Smooth muscle cell of the brain vasculature (primary cell): ENCODE measurements at places on chromosomes 3 and 15.

DNA sequence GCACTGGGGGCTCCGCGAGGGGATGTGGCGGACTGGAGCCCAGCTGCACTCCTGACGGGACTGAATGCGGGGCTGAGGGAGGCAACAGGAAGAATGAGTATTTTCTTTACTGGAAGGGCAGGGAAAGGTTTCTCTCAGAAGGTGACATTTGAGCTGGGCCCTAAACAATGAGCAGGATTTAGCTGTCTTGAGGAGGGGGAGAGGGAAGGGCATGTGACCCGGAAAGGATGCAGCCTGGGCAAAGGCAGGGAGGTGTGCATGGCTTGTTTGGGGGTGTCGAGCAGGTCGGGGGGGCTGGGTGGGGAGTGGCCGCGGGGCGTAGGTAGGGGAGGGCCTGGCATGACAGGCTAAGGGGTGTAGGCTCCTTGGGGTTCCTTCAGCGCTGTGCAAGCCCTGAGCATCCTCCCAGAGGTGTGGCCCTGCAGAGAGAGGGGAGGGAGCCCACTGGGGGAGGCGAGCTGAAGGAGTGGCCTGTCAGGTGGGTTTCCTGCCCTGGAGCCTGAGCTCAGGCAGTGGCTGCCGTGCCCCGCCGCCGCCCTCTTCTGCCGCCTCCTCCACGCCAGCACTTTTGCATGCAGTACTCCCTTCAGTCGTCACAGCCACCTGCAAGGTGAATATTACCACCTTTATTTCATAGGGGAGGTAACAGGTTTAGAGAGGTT lies 17.2 kb upstream of the ANKDD1A start:
- DNase-seq = no peak

DNA sequence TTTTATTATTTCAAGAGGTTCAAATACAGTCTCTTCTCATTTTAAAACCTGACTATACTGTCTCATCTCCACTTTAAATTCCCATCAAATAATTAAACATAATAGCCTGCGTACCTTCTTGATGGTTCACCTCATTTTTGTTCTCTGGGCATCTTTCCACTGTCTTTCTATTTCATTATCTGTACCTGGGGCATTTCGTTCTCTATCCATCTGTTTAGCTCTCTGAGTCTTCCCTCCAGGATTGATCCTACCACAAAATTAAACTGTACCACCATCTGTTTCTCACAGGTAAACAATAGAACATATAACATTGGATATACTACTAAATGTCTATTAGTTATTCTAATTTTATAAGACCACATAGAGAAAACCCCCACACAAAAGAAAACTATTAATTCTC lies 1331.4 kb downstream of the NSUN3 start:
- DNase-seq = no peak

DNA sequence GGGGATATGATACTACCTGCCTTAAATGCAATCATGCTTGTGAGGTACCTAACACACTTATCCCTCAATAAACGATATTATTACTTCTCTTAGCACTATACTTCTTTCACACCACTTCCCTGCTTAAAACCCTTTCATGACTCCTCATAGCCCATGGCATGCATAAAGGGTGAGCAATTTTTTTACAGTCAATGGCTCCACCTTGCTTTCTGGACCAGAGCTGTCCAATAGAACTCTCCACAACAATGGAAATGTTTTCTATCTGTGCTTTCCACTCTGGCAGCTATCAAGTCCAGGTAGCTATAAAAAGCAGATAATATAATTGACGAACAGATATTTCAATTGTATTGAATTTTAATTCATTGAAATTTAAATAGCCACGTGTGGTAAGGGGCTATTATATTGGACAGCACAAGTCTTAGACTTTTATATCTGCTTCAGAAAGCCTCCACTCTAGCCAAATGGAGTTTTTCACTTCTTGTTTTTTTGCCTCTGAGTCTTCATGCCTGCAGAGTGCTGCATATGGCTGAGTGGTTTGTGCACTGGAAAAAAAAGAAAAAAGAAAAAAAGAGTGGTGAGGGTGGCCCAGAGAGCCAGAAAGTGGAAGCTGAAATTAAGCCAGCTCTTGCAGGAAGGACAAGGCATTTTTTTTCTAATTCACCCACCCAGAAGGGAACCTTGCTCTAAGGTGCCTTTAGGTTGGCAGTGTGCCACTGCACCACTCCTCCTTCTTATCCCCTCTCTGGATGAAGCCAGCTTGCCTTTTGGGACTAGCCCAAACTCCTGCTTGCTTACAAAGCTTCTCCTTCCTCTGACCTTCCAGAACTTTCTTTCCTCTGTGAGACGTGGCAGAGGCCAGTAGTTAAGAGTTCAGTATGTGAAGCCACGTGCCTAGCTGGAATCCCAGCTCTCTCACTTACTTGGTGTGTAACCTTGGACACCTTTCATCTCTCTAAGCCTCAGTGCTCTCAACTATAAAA lies 239.0 kb upstream of the LRTM1 start:
- DNase-seq = no peak

DNA sequence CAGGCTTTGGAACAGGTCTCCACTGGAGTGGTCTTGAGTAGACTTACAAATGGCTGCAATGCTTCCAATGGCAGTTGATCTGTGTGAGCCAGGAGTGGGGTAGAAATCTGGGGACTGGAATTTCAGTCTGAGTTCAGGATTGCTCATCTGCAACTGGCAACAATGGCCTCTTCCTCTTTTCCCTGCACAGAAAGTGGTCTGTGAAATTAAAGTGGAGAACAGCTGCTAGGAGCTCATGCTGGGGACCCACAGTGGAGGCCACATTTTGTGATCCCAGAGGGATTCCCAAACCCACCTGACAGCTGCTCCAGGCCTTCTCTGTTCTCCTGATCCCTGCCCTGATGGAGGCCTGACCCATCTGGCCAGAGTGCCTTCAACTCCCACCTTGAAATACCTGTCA lies 49.6 kb downstream of the CEMIP start:
- no peak for DNase-seq

DNA sequence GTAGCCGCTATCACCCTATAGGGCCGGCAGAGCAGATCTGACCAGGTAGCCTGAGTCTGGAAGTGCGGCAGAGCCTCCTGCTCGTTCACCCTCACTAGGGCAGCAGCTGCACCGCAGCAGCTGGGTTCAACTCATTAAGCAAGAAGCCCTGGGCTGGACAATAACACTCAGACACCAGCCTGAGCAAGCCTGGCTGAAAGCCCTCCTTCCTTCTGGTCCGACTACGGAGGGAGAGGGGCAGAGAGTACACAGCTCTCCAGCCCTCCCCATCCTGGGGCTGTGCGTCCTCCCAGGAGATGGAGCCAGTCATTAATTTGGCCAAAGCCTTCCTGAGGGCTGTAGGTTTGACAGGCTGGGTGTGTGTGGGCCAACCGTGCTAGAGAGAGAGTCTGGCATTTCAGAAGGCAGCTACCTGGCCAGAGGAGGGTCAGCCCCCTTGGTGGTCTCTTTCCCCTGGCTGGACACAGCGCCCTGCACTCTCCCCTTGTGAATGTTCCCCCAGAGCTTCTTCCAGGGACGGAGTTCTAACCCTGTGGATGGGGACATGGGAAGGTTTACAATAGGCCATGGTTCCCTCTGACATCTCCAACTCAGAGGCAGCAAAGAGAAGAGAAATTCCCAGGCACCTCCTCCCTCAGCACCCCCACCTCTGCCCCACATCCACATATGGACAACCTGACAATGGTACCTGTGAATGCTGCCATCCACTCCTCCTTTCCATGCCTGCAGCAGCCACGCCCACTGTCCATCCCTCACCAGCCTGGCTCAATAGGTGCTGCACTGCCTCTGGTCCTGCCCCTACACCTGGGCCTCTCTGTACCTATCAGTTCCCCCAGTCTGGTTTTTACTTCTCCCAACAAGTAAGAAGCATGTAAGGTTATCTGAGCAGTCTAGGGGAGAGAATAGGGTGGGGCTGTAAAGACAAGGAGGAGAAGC lies 6.5 kb downstream of the CHRNB4 start:
- DNase-seq = no peak

- DNase-seq = no peak
Observed at GRCh38 chr3:19159966-19160635, 11.8 kb downstream of the KCNH8 start.

DNA sequence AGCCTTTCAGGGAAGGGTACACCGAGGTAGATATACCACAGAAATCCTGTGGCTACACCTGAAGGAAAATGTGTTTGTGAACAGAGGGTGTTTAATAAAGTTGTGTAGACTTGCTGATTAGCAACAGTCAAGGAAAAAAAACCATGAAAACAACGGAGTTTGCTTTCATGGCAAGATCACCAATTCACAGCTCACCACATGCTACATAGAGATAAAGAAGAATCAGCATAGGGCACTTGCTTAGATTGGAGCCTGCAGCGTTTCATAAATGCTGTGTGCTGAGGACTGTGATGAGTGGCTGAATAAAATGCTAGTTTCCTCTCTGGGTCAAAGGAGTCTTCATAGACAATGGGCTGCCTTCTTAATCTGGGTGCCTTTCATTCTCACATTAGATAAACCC lies 257.6 kb downstream of the SLC9A9 start:
- DNase-seq = no peak

DNA sequence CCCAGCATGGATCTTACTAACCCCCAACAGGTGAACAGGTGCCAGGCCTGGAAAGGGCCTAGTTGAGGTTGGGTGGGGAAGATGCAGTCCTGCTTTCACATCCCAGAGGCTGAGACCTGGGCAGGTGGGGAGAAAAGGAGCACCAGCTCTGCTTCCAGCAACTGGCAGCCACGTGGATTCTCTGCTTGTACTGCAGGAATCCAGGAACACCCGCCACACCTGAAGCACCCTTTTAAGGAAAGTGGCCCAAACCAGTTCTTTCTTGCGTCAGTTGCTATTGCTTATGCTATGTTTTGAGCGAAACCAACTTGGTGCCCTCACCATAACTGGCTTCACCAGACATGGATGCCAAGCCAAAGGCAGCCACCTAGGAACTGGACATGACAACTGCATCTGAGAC lies 28.1 kb upstream of the NEO1 start:
- DNase-seq = no peak

- DNase-seq = no peak
Observed at GRCh38 chr15:98785431-98785806, 137.1 kb downstream of the IGF1R start.

DNA sequence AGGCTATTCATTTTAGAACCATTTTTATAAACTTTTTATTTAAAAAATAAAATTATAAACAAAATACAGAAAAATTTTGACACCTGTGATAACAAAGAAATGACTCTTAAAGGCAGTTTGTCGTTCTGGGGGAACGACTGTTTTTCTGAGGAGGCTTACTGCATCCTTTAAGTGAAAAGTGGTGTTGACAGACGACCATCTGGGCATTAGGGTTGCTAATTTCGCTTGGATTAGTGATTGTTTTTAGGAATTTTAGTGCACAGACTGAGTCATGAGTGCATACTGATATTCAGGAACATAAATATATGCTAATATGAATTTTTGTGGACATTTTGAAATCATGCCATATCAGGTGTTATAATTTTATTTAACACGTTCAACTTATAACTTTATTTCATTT lies 28.5 kb downstream of the OSTN start:
- no peak for DNase-seq

DNA sequence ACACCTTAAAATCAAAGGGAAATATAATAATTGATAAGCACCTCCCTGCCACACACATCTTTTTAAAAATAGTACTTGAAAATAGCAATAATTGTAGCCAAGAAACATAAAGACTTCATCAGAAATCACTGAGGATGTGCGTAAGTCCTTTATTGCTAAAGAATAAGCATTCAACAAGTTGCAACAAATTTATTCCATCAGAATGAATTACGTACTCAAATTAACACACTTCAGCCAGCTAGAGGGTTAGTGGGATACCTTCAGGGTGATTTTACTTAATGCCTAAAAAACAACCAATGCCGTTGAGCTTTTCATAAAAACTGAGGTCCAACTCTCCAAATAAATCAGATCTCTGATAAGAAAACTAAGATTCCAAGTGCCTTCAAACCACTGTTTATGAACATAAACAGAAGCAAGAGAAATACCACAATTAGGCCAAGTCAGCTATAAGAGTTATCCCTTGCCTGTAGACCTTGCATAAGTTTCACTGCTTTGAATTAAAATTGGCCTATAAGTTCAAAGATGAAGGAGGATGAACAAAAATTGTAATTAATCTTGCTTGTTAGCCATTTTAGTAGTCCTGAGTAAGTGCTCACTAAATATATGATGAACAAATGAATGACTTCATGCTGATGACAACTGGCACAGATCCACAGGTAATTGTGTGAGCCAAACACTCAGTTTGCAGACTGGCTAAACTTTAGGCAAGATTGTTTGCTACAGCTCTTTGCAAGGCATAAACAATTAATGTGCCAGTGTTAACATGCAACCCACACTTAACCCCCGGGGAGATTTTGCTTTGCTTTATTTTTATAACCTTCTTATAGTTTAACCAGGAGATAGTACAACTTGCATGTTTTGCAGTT lies 375.1 kb upstream of the THBS1 start:
- no peak for DNase-seq
